ENCODE measurements at places on chromosomes 5 and 9.
A peak's percentile ranks its signal among the peaks of the same experiment; 100 is the strongest.

DNA sequence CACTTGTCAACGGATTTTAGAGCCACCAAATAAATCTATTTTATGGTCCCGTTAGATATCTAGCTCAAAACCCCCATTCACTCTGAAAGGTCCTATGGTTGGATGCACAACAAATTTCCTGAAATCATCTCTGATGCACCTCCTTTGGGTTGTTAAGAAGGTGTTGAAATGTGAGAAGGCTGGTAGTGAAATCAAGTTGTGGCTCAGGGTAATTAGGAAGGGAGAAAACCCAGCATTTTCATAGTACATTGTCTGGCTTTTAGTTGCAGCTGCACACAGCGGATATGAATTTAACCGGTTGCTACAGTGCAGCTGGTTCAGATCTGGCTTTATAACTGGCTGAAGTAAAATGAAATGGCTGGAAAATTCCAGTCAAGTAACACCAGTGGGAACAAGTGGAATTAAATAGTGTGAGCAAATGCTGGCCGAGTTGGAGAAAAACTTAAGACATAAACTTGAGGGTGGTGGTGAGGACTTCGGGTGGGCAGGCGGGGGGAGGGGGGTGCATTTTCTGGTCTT lies 17.6 kb downstream of the RGMB start:
- no peak for DNase-seq

DNA sequence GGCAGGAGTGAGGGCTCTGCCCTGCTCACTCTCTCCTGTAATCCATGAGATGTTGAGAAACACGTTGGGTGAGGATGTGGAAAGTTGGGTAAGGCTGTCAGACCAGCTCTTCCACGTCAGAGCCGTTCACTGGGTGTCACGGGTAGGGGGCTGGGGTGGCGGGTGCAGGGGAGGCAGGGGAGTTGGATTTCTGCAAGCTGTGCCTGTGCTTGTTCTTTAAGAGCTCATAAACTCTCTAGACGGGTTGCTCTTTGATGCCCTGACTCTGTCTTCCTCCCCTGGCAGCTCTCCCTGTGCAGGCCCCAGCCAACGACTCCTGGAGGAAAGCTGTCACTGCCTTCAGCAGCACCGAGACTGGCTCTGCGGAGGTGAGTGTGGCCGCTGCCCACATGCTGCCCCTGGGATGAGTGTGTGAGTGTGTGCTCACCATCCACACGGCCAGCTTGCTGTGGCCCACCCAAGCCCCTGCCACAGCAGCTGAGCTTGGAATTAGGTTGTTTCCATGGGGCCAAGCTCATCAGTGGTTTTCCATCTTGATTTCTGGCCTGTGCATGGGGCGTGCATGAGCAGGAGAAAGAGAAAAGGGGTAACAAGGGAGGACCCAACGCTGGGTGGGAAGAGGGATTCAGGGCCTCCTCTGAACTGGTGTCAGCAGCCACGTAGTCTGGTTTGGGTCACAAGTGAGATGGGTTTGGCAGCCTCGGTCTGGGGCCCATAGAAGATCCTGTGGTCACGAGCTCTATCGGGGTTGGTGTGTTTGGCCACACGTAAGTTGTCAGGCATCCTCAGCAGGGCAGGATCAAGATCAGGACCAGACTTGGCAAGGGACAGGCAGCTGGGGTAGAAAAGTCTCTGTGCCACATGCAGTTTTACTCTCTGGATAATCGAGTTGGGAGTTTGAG lies 21.0 kb upstream of the POMT1 start:
- DNase-seq: no peak

DNA sequence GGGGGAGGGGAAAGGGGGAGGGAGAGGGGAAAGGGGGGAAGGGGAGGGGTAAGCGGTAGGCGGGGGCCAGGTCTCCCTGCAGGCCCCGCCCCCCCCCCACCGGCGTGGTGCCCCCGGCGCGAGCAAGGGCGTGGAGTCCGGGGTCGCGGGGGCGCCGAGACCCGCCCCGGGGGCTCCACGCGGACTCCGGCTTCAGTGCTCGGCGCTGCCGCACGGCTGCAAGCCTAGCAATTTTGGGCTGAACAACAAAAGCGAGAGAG lies 10.8 kb downstream of the C9orf50 start:
- DNase-seq: no peak

- no peak for DNase-seq
Measured at GRCh38 chr9:84845956-84846900, 176.7 kb downstream of the NTRK2 start.

DNA sequence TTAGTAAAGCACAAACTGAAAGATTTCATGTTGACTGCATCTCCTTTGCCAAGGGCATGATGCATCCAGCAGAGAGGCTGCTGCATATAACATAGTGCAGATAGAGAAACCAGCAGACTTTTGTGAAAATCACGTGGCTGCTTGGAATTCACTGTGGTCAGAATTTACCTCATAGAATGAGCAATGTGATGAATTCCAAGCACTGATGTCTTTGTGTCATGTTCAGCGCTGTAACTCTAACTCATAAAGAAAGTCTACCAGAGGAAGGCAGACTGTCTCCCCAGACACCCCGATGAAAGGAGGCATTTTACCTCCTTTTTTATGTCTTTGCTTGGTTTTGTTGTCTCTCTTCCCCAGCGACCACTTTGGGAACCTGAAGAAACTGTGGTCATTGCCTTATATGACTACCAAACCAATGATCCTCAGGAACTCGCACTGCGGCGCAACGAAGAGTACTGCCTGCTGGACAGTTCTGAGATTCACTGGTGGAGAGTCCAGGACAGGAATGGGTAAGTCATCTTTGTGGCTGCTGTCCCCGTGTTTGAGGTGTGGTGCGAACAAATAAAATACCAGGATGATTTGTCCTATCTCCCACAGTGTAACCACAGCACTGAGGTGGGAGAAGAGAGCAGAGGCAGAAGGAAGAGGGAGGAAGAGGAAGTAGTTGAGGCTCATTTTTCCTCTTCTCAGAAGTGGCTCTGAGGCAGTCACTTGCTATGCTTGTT lies 42.0 kb downstream of the ITK start:
- DNase-seq: no peak

GRCh38 chr5:161085056-161085455 lies 233.0 kb upstream of the ATP10B start:
- DNase-seq: no peak

- DNase-seq: no peak
Measured at GRCh38 chr9:68513385-68513784, 27.3 kb downstream of the TMEM252 start.

GRCh38 chr5:135560858-135561257 lies 17.9 kb downstream of the CXCL14 start:
- DNase-seq: peak; percentile 79

DNA sequence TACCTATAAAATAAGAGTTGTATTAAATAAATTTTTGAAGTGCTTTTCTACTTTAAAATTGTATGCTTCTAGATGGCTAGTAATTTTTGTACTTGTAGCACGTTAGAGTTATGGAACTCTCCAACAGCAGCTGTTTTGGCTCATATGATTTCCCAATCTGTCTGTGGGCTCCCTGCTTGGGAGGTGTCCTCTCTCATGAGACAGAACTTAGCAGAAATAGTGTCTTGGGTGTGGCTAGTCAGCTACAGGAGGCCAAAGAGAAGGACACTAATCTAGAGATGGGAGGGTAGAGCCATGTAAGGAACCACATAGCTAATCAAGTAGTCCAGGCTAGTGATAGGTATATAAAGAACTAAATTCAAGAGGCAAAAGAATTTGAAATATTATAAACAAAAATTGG lies 78.4 kb upstream of the DAB2 start:
- no peak for DNase-seq

DNA sequence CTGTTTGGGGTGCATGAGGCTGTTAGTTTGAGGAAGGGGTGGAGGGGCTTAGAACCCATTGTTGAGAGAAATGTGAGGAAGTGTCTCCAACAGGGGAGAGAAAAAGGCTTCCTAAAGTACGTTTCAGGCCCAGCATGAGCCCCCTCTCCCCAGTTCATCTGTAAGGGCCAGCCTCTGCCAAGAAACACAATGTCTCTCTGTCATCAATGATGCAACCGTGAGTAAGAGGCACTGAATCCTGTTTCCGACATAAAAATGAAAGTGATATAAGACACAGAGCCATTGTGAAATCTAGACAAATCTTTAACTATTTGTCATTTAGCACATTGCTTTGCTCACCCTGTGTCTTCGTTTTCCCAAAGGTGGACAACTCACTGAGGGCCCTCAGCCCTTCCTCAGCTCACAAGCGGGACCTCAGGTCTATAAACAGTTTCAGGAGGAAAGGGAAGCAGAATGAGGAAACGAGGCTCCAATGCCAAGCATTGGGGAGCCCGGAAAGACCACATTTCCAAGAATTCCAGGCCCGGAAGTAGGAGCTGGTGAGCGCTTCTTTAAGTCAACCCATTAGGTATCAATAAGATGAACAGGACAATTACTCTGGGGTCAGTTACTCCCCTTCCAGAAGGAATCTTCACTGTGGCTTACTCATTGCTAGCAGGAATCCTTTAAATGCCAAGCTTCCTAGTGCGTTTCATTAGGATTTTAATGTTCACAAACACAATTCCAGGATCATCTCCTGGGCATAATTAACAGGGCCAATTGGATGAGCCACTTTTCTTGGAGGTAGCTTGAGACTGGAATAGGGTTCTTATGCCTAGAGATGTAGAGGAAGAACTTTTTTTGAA lies 59.0 kb upstream of the KLF4 start:
- DNase-seq: no peak

DNA sequence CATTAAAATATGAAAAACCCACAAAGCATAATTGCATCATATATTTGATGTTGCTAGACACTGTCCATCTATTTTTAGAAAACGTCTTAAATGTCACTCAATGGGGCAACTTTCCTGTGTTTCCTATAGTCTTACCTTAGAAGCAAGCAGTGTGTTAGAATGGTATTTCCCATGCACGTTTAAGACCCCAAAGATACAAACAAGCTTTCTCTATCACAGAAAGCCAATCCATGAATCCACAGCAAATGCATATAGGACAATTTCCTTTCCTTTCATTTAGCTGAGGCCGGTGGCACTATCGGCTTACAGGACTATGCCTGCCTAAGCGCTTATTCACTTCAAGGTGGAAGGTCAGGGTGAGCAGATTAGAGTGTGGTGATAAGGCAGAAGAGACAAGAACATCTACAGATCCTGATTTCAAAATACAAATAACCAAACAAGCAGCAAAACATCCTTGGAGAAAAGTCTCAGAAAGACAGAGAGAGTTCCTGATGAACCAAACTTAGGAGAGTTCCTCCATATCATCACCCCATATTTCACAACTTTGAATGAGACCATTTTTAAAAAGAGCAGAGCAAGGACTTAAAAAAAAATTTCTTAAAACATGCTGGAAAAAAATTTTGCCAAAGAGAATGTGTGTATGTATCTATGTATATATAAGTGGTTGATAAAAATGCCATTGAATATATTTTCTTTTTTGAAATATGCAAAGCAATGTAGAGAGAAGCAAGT lies 57.2 kb downstream of the MEF2C start:
- DNase-seq: no peak

DNA sequence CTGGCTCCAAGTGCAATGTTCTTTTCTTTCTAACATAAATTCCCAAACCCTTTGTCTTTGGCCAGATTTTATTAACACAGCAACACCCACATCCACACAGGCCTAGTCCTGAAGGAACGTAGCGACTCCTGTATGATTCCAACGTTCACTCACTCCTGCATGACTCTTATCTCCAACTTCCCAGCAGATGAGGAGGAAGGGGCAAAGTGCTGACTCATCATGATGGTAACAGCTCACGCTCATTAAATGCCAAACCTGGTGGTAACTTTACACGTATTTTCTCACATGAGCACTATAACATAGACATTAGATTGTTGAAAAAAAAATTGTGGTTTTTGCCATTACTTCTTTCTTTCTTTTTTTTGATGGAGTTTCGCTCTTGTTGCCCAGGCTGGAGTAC lies 1349.5 kb downstream of the EFNA5 start:
- DNase-seq: no peak

- no peak for DNase-seq
Measured at GRCh38 chr5:97627272-97627671, 444.2 kb upstream of the RIOK2 start.

- DNase-seq: no peak
Measured at GRCh38 chr5:149314571-149315111, 30.7 kb upstream of the GRPEL2 start.

DNA sequence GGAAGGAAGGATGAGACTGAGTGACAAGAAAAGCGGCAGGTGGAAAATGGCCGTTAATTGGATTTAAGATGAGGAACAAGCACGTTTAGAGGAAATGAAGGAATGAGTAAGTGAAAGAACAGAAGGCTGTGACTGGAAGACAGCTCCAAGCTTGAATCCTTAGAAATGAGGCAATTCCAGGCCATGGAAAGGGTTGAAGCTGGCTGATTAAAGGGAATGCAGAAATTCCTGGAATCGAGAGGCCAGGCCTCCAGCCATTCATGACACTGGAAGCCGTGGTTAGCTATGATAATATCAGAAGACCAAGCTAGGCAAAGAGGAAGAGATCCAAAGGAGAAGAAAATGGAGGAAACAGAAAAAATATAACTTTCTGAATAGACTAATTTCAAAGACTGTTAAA lies 84.2 kb downstream of the ARL15 start:
- DNase-seq: no peak

DNA sequence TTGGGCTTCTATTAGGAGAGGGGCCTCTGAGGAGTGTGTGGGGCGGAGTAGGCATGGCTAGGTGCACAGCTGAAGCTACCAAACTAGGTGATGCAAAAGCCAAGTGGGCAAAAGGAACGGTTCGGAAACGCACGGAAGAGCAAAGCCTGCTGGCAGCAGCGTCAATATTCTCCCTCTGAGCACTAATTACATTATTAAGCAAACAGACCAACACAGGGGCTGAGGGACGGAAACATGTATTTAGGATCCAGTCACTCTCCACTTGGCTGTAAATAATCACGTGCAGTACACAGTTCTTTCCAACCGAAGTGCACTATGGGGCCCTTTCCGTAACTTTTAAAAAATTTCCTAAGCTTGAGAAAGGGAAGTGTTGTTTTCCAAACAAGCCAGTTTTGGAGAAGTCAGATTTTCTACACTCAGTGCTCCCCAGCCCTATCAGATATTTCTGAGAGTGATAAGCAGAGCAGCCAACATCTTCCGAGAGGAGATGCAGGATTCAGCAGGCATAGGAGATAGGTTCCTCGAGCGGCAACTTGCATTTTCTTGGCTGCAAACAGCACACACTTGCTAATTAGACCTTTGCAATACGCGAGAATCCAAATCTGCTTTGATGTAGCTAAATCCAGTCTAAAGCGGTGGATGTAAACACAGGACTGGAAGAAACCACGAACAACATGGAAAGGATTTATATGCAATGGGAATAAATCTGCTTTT lies 217.2 kb upstream of the TBCA start:
- no peak for DNase-seq

GRCh38 chr9:18438951-18439350 lies 35.0 kb upstream of the ADAMTSL1 start:
- DNase-seq: no peak

DNA sequence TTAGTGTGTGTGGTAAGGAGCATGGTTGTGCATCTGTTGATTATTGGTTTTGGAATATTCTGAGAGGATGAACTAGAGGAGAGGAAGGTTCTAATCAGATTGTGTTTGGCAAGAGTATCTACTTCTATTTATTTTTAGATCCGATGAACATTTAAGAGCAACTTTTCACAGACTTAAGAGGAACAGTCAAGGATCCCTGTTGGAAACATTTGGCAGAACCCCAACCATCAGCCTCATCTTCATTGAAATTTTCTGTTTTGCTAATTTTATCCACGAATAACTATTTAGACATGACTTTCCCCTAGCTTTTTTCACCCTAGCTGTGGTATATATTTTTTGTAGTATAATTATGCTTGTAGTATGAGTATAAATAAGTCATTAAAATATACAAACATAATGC lies 868.5 kb downstream of the MAT2B start:
- DNase-seq: no peak
